Activated gamma-delta T cell treated with Interleukin-2 at 50 U/mL for 16 hours (primary cell): ENCODE measurements at places on chromosomes 4 and X.

GRCh38 chr4:124862261-124862660 is 149.7 kb upstream of the ANKRD50 start:
- no peak for DNase-seq

DNA sequence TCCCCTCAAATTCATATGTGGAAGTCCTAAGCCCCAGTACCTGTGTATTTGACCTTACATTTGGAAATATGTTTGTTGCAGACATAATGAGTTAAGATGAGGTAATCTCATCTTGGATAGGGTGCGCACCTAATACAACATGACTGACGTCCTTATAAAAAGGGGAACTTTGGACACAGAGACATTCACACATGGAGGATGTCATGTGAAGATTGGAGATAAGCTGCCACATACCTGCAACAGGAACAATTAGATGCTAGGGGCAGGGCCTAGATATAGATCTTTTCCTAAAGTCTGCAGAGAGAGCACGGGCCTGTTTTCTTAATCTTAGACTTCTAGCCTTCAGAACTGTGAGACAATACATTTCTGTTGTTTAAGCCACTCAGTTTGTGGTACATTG is 162.5 kb downstream of the IL1RAPL2 start:
- DNase-seq = no peak

GRCh38 chr4:78018271-78019049 is 38.7 kb upstream of the FRAS1 start:
- no peak for DNase-seq

- DNase-seq = no peak
Measured at GRCh38 chr4:34181311-34181841, 2062.9 kb downstream of the ARAP2 start.

DNA sequence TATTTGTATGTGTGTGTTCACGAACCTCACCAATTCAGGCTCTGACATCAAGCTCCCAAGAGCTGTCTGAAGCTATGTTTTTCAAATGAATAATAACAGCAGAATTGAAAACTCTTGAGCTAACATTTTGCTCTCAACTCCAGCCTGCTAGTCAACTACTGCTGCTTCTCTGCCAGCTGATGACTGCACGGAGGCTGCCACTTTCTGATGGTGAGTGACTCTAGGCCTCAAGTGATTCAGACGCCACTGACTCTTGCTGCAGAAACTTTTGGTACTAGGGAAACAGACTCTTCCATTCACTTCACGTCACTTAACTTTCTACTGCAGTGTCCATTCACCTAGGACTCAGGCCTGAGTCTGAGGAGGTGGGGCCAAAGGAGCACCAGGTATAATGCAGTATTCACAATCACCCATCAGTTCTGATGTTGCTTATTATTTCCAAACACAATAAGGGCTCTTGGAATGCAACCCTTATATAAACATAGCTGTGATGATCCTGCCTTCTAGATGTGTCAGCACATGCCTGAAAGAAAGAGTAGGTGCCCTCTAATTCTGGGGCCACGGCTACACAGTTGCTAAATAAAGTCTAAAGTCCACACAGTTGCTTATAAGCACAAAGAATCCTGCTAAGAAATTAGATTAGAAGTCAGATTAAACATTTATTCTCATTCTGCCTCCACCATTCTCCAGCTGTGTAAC is 16.0 kb downstream of the PRDM8 start:
- no peak for DNase-seq

- no peak for DNase-seq
Measured at GRCh38 chr4:38166082-38166481, 205.9 kb downstream of the PTTG2 start.
